Pons (tissue), 1 donor: ENCODE measurements at places on chromosomes 6 and 20.
A peak's percentile ranks its signal among the peaks of the same experiment; 100 is the strongest.

DNA sequence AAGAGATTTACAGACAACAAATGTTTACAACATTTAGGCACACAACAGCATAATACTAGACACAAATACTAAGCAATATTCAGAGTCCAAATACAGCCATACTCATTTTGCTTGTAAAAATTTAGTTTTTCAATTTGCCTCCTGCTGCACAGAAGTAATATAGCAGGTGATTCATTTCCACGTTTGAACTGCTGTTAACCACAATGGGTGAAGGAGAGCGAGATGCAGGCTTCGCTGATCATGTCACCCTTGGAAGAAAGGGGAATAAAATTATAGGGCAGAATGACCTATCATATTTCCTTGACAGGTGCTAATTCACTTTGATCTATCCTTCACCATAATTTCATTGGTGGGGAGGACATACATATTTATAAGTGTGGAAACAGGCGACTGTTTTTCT, 643.8 kb upstream of the AGPAT4 start:
- no peak for DNase-seq

DNA sequence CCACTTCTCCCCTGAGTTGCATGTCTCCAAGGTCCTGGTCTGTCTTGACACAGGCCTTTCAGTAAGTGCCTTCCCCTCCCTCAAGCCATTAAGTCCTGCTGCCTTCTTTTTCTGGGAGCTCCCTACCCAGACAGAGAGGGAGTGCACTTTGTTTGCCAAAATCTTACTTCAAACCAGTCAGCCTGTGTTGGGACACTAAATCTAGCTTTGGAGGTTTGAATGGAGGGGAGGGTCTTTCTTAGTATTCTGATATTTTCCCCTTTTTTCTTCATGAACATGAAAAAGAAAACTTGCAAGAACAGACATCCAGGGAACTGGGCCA, 170.7 kb upstream of the PMEPA1 start:
- no peak for DNase-seq

- DNase-seq = peak; percentile 20
Observed at GRCh38 chr6:139881236-139881635, 506.8 kb upstream of the CITED2 start.

GRCh38 chr6:162435071-162435470, 292.5 kb downstream of the PRKN start:
- DNase-seq = no peak

- peak; percentile 8 for DNase-seq
Observed at GRCh38 chr6:26657256-26657655, 2.3 kb downstream of the ZNF322 start.

DNA sequence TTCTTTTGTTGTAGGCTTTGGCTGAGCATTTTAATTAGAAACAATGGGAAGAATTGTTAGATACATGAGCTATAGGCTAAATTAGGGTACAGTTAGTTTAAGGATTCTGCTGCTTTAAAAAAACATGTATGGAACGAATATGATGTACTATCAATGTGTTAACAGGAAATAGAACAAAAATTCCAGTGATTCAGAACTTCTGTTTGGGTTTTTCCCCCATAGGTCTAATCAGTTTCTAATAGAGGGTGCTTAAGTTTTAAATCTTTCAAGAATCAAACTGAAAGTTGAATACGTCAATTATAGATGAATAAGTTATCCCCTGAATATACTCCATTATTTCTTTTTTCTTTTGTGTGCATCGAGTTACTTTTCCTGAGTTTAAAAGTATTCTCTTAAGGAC, 1.9 kb downstream of the TAB2 start:
- peak; percentile 65 for DNase-seq

GRCh38 chr6:88141561-88142296, 24.4 kb downstream of the CNR1 start:
- no peak for DNase-seq

- DNase-seq = no peak
Observed at GRCh38 chr6:127468936-127469335, 9.7 kb upstream of the KIAA0408 start.

DNA sequence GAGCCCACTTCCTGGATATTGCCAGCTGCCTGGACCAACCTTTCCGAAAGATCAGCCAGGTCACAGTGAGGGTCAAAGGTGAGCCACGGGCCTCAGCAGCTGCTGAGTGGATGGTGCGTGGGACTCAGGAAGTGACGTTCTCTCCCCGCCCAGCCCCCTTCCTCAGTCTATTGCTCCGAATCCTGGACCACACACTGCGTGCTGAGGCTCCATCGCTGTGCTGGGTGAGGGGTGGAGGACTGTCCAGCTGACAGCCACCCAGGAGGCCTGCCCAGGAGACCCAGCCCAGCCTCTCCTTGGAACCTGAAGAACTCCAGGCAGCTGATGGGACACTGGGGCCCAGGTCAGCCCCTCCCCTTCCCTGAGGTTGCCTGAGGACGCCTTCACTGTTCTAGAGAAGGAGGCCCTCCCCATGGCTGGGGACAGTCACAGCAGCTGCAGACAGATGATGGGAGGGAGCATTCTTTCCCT, 94.4 kb upstream of the CD93 start:
- DNase-seq = no peak

DNA sequence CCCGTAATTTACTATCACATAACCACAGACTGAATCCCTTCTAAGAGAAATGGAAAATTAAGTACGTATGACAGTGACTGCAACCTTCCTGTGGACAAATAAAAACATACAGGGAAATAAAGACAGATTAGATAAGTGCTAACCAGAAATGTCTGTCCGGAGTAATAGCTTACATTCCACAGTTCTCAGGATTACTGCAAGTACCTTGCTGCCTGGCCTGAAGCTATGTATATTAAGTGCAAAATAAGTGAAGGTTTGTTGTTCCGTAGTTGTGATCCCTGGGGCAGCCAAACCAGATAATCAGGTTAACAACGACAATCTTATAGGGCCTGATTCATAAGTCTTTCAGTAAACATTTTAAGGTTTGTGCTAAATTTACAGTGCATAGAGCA, 2.8 kb downstream of the NEDD9 start:
- DNase-seq = no peak

GRCh38 chr20:50953821-50954220, 4.5 kb downstream of the DPM1 start:
- no peak for DNase-seq

DNA sequence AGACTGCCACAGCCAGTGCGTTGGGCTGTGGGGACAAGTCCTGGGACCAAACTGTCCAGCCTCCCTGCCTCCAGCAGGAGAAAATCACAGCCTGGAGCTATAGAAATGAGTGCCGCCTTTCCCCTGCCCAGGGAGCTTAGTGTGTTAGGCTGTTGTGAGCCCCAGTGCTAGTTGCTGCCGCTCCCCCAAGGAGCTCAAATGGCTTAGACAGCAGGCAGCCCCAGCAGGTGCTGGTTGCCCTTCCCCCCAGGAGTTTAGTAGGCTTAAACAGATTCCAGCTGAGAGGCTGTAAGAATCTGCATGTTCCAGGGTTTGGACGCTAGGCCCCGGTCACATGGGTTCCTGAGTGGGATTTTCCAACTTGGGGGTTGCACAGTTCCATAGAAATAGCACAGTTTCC, 27.2 kb upstream of the HMGN3 start:
- no peak for DNase-seq

DNA sequence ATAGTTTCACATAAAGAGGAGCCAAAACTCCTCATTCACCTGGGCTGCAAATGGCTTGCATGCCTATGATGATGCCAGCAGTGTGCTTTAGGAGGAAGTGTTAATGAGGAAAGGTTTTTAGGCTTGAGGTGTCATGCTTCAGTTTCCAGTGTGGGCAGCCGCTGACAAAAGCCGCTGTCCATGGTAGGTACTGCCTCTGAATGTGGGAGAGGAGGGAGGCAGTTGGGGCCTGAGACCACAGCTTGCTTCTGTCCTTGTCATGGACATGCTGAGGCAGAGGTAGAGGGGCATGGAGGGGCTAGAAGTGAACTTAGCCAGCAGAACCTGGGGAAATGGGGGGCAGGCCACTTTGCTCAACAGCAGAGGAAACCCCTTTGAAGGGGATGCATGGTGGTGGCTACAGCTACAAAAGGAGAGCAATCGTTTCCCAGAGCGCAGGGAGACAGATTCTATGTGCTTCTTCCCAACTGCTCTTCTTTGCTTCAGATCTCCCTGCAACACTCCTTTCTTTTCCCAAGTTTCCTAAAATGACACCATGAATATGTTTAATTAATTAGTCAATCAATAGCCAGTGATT, 372.1 kb upstream of the CNR1 start:
- no peak for DNase-seq
